ENCODE measurements at places on chromosomes 13 and 19. TPM values are rescaled to one million over a fixed set of nuclear protein-coding genes. Genes with fewer than 3 reads are reported as not detected.
A peak's percentile ranks its signal among the peaks of the same experiment; 100 is the strongest.

- H3K27me3 ChIP-seq = no peaks in the 10 kb centered on the region
- peaks cover 5% of the 10 kb centered on the region for H3K4me1 ChIP-seq
- no peak for DNase-seq
- peak overlapping the region; percentile 4 for H3K27ac ChIP-seq
Measured at GRCh38 chr13:88586263-88586662, 915.1 kb downstream of the SLITRK5 start.

DNA sequence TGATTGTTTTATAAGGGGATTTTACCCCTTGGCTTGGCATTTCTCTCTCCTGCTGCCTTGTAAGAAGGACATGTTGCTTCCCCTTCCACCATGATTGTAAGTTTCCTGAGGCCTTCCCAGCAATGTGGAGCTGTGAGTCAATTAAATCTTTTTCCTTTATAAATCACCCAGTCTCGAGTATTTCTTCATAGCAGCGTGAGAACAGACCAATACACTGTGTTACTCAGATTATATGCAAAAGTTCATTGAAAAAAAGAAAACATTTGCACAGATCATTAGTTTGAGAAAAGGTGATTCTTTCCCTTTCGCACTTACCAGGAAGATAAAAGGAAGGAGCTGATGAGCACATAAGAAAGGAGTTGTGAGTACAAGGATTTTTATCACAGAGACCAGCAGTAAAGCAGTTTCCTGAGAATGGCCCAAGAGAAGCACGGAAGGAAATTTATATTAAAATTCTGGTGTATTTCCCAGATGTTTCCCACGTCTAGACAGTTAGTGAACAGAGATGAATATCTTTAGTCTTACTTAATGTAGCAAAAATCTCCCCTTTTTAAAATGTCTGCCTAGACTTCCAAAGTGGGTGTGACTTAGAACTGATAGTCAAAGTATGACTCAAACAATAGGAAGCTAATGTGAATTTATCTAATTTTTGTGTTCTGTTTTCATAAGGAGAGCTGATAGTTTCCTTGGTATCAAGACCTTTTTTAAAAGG, 431.8 kb upstream of the SGCG start:
- no peak overlapping the region for H3K27ac ChIP-seq
- peaks cover 3% of the 10 kb centered on the region for H3K4me1 ChIP-seq
- no peak overlapping the region for H3K4me3 ChIP-seq
- peaks cover 6% of the 10 kb centered on the region for H3K36me3 ChIP-seq
- DNase-seq = no peak
- H3K27me3 ChIP-seq = no peaks in the 10 kb centered on the region

DNA sequence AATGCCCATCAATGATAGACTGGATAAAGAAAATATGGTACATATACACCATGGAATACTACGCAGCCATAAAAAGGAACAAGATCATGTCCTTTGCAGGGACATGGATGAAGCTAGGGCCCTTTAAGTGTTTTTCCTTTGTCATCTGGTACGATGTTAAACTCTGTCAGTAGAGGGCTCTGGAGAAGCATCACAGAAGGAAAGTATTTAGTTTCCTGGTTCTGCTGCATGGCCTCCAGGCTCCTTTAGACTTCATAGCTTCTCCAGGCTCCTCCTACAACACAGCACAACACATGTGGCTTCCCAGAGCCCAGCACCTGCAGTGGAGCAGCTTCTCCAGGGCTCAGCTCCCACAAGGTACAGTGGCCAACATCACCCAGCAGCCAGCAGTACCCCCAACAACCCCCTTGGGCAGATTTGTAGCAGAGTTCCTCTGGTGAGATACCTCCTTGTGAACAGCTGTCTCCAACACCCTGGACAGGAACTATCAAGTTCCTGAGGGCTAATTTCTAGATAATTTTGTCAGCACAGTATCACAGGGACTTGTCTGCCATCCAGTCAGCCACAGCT, 63.4 kb downstream of the KCTD12 start:
- no peak overlapping the region for H3K27ac ChIP-seq
- peaks cover 6% of the 10 kb centered on the region for H3K4me1 ChIP-seq
- no peak overlapping the region for H3K4me3 ChIP-seq
- DNase-seq = no peak
- H3K36me3 ChIP-seq = peaks cover 2% of the 10 kb centered on the region
- H3K27me3 ChIP-seq = no peaks in the 10 kb centered on the region

DNA sequence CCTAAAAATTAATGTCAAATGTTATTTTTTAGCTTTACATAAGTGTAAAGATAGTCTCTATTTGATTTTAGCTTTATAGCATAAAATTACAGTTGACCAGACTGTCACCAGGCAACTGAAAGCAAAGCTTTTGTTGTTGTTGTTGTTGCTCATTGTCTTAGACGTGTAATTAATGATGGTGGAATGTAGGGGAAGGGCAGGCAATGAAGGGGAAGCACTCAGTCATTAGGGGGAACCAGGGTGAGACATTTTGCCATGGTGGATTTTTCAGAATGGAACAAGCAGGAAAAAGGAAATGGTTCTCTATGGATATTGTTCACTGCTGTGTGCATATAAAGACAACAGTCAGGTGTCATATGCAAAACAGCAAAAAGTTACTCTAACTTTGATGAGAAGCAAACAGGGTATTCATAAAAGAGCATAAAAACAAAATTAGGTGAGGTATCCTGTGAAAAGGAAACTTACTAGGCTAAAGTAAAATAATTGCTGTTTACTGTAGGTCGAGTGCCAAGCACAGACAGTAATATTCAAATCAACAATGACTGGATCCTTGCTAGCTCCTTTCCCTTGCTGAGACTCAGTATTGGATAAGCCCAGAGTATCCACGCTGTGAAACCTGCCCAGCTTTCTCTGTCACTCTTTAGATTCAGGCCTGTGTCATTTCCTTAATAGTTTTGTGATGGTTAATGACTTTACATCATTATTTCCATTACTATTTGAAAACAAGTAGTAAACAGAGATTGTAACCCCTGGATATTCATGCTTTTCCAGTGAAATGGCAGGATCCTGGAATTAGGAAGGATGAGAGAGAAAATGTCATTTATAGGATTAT, 110.5 kb downstream of the LRCH1 start:
- no peak for DNase-seq
- H3K4me1 ChIP-seq = peaks cover 71% of the 10 kb centered on the region
- H3K27ac ChIP-seq = peak overlapping the region; percentile 54
- H3K36me3 ChIP-seq = no peaks in the 10 kb centered on the region
- no peak overlapping the region for H3K4me3 ChIP-seq

DNA sequence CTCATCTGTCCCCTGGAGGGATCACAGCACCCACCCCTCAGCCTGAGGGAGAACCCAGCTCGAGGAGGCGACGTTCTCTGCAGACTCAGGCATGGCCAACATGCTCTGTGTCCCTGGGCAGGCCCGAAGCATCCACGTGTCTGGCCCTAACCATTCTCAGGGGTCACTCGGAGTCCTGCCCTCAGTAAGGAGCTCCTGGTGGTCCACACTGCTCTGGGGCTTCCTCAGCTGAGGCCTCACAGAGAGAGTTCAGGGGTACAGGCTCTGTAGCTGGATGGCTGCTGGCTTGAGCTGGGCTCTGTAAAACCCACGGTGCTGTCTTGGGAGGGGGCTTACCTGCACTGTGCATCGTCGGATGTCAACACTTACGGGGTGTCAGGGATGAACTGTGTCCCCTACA, 4.4 kb upstream of the SIGLEC8 start:
- no peak for DNase-seq
- H3K4me3 ChIP-seq = no peak overlapping the region
- 0 out of 2 replicates have a peak, but pooled peaks cover 2% of the 10 kb centered on the region for H3K4me1 ChIP-seq
- H3K36me3 ChIP-seq = no peaks in the 10 kb centered on the region
- peaks cover 47% of the 10 kb centered on the region for H3K27me3 ChIP-seq
- H3K27ac ChIP-seq = no peak overlapping the region

DNA sequence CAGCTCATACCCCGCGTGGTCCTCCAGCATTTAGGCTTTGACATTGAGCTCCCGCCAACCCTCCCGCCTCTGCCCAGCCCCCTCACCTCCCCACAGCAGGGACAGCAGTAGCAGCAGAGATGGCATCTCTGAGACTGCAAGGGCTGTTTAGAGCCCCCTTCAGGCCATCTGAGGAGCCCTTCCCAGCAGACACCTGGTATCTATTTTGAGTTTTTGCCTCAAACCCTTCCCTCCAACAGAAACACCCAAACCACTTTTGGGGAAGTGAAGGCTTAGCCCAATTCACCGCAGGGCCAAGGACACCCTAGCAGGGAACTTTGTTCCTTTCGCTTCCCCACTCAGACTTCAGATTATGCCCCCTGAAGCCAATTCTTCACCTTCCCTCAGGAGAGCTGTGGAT, 6.3 kb upstream of the ZNF175 start:
- H3K36me3 ChIP-seq = no peaks in the 10 kb centered on the region
- peaks cover 76% of the 10 kb centered on the region for H3K27me3 ChIP-seq
- H3K4me1 ChIP-seq = no peaks in the 10 kb centered on the region
- H3K27ac ChIP-seq = no peak overlapping the region

DNA sequence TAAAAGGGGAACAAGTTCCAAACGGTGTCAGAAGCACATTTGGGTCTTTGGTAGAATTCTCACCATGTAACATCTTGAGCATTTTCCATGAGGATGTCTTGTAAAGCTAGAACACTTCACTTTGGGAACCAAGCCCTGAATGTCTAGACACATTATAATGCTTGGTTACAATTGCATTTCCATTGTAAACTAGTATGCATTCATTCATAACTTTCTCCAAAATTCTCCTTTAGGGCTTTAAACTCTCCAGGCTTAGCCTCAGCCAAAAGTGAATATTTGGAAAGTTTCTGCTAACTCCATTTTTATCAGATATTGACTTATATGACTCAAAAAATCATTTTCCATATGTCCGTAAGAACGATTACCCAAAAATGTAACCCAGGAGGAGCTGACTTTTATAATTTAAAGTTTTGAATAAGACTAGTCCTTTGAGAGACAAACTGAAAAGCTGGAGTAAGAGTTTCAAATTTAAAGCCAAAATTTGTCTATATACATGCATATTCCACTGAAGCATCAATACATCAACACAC, 1170.4 kb downstream of the EFNB2 start:
- DNase-seq = no peak
- no peaks in the 10 kb centered on the region for H3K27me3 ChIP-seq
- peaks cover 26% of the 10 kb centered on the region for H3K4me1 ChIP-seq

DNA sequence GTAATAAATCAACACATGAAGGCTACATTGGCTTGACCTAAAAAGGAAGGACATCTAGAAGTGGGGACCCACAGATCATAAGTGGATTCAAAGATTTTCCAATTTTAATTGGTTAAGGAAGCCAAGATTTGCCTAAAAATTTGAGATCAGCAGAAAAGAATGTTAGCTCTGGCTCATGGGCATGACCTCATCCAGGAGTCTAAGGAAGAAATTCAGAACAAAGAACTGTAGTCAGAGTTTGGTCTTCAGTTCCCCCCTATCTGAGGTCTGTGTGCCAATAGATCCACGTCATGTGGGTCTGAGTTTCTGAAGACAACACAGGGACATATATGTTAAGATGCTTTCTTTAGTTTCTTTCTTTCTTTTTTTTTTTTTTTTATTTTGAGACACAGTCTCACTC, 648.8 kb upstream of the SPRY2 start:
- H3K36me3 ChIP-seq = peaks cover 21% of the 10 kb centered on the region
- no peak for DNase-seq
- H3K4me3 ChIP-seq = no peak overlapping the region
- H3K27ac ChIP-seq = no peak overlapping the region
- no peaks in the 10 kb centered on the region for H3K27me3 ChIP-seq

DNA sequence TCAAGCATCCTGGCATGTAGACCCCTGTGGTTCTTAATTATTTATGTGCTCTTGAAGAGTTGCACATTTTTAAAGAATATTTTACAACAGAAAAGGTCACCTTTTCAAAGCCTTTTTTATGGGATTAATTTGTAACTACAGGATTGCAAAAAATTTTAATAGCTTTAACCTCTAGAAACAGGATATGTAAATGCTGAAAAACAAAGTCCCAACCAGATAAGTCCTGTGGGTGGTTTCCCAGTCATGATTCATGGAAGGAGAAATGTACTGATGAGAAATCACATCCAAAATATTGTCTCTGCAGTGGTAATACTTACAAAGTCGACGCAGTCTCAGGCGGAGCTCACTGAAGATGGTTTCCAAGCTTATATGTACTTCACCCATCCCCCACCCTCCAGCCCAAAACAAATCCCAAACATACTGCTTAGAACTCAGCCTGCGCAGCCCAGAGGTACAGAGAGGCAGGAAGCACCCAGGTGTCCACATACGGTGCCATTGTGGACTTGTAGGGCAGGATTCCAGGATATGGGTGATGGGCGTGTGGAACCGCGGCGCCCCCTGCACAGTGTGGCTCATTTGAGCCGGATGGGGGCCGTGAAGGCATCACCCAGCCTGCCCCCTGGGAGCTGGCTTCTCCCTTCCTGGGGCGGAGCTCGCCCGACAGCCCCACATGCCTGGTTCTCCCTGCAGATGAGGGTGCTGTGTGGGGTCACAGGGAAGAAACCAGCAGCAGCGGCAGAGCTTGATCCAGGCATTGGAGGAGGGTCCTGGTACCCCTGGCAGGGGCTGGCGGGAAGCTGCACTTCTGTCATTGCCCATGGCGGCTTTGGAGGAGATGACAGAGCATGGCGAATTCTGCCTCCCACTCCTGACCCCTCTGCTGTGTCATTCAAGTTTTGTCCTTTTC, 101.2 kb downstream of the ATP11A start:
- H3K27ac ChIP-seq = no peak overlapping the region
- peaks cover 23% of the 10 kb centered on the region for H3K4me1 ChIP-seq
- DNase-seq = peak; percentile 11
- H3K36me3 ChIP-seq = peaks cover 43% of the 10 kb centered on the region

DNA sequence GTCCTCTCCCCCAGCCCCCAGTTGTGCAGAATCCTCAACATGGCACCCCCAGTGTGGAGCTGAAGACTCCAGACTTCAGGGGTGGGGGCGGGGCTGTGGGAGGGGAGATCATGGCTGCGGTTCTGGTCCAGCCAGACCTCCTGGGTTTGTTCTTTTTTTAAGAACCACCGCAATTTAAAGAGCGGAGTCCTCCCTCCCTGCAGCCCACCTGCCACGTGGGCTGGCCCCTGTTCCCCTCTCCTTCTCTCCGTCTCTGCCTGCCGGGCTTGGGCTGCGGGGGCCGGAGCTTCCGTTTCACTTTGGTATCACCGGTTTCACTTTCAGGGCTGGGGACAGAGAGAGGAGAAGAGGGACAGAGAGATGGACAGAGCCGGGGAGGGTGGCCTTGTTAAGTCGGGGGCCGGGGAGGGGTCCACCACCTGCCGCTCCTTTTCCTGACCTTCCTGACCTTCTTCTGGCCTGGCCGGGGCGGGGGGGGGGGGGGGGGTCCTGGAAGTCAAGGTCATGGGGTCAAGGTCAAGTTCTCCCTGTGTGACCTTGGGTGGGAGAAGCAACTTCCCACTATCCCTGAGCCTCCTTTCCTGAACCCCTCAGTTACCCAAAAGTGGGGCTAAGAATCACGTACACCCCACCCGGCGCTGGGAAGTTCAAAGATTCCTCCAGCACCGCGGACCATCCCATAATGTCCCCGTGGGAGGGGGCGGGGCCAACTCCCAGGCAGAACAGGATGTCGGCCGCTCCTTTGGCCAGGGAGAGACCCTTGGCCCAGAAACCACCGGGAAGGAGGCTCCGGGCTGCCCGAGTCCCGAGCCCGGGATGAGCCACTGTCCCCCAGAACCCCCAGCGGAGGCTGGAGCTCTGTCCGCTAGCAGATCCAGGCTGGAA, 11.3 kb upstream of the ZBTB7A start:
- H3K4me1 ChIP-seq = peaks cover 23% of the 10 kb centered on the region
- peak overlapping the region; percentile 42 for H3K4me3 ChIP-seq
- 0 out of 2 replicates have a peak overlapping the region, but pooled peaks have one; percentile 65 for H3K27ac ChIP-seq

GRCh38 chr19:23996549-23996948, 81.9 kb downstream of the ZNF726 start:
- peaks cover 67% of the 10 kb centered on the region for H3K36me3 ChIP-seq
- no peak overlapping the region for H3K4me3 ChIP-seq
- DNase-seq = peak; percentile 33
- H3K4me1 ChIP-seq = no peaks in the 10 kb centered on the region
- H3K27me3 ChIP-seq = peaks cover 18% of the 10 kb centered on the region
- no peak overlapping the region for H3K27ac ChIP-seq

Gene NKG7
- 0.53 TPM for total RNA-seq

Gene SPTBN4
- 5.7 TPM for total RNA-seq

Gene HIF3A
- 31.8 TPM for total RNA-seq
